ENCODE measurements at places on chromosomes 3 and 15.

DNA sequence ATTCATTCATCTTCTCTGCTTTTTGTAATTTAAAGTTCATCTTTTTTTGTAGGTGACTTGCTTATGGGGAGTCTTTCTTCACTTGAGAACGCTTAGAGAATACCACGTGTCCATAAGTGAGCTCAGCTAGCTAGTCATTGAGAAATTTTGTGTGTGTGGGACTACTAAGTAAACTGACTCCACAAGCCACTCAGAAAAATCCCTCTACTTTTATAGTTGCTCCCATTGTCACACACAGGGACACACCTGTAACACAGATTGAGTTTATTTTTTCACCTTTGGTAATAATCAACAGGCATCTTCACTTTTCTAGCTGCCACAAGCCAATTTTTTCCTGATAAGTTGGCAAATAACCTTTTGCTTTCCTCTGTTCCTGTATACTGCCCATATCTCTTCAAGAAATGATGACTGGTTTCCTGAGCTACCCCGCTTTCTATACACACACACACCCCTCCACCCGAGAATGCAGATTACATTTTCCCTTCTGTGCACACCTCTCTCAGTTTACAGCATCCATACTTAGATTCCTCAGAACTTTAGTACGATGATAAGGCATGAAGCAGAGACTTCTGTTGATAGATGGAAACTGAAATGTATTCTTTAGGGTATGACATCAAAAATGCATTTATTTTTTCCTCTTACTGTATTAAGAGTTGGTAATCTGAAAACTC, 4.6 kb downstream of the TSC22D2 start:
- no peak for DNase-seq

DNA sequence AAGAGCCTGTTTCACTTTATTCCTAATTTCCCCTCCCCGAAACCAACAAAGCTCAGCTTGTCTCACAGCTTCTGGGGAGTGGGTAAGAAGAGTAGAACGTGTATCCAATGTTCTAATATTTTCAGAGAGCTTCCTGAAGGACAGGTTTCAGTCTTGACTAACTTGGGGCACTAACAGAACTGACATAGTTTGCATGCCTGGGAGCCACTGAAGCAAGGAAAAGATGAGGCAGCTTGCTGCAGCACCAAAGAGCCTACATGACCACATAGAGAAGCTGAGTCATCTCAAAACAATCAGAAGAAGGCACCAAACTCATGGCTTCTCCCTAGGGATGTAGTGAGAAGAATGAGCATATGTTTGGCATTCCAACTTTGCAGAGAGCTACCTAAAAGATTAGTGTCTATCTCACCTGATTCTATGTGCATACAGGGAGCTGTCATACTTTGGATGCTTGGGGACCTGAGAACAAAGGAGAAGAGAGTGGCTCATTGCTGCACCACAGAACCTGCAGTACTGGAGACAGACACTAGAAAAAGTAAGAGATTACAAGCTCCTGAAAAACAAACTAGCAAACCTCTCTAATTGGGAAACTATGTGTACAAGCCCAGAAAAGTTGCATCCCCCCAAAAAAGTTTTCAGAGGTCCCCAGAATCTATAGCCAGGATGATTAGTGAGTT, 86.9 kb downstream of the DCLK3 start:
- peak; percentile 91 for DNase-seq

DNA sequence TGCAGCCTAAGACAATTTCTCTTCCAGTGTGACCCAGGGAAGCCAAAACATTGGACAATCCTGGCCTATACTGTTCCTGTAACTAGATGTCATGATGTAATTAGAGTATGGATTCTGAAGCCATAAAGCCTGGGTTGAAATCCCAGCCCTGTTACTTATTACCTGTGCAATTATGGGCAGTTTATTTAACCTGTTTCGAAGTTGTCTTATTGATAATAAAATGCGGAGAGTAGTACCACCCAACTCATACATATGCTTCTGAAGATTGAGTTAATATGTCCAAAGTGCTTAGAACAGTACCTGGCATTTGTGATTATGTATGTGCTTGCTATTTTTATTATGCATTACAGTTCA, 30.1 kb downstream of the PPP4R2 start:
- DNase-seq, result no peak

DNA sequence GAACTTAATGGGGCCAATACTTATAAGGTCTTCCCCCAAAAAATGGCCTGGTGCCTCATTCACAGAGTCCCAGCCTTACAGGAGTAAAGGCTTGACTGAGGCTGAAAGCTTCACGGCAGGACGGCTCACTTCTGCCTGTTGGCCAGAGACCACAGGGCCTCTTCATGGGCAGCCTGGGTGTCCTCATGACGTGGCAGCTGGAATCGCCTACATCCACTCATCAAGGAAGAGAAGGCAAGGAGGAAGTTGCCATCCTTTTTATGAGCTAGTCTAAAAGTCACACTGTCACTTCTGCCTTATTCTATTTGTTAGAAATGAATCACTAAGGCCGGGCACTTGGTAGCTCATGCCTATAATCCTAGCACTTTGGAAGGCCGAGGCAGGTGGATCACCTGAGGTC, 89.3 kb upstream of the DGKG start:
- DNase-seq, result no peak

- no peak for DNase-seq
Observed at GRCh38 chr15:71290002-71290401, 174.7 kb downstream of the THSD4 start.

All from AG04449 (cell line).